NCI-H187 treated with DMSO at 0.1 percent for 48 hours (cell line): ENCODE measurements at places on chromosomes 1 and 21.

GRCh38 chr1:229270547-229271447 is at the start of gene RAB4A:
RAB4A (plus strand) TSS chr1:229271111; CDS start chr1:229271340, 229 bp downstream.
- no peak for DNase-seq

DNA sequence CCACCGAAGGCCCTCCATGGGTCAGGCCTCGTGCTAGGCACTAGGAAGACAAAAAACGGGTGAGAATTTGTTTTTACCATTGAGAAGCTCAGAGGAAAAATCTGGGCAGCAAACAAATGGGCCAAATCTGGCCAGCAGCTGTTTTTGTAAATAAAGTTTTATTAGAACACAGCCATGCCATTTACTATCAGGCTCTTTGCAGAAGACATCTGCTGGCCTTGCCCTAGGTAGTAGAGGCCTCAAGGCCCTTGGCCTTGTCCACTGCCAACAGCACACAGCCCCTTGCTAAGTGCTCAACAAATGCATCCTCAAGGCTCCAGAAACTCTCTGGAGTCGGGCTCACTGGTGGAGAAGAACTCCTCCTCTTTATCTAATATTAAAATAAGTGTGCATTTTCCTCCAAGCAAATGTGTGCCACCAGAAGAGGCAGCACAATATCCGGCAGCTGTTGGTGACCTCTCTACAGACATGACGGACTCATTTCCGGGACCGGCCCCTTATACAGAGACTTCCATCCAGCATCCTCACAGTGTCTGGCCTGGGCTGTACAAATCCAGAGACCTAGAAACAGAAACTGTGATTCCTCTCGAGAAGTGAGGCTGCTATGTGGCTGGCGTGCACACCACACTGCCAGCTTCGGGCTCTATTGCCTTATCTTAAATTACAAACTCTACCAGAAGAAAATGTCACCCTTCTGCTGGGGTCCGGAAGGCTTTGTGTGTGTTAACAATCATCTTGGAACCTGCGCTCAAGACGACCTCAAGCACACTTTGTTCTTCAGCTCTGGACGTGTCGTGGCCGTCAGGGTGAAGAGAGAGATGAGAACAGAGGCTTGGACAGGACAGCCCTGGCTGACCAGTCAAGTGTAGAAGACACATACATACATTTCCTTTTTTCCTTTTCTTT is 203.9 kb downstream of the TOMM20 start:
- DNase-seq: no peak

DNA sequence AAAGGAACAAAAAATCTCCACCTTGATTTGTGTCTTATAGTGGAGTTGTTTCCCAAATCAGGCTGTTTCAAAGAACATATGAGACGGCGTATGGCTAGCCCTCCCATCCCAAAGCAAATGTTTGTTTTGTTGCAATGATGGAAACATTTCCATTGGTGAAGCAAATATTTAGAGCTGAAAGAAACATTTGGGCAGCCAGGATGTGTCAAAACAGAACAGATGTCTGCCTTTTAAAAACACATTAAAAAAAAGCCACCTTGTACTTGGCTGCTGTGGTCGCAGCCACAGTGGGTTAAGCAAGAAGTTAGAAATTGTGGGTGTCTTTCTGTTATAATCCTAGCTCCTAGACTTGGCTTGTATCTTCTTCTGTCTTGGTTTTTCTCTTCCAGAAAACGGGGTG is 116.3 kb downstream of the PEX14 start:
- DNase-seq: no peak

- no peak for DNase-seq
Measured at GRCh38 chr1:104387716-104388508, 638.2 kb downstream of the AMY1C start.

- DNase-seq: no peak
Measured at GRCh38 chr21:29647353-29647781, 292.4 kb downstream of the GRIK1 start.
